MG63 (cell line): ENCODE measurements at places on chromosomes 2 and 18.

- DNase-seq: no peak
These were observed 5.4 kb downstream of the KHK start for GRCh38 chr2:27091746-27092695.

GRCh38 chr2:128599700-128600099 is 281.0 kb upstream of the HS6ST1 start:
- no peak for DNase-seq

- no peak for DNase-seq
These were observed 41.3 kb downstream of the ATF2 start for GRCh38 chr2:175126661-175127060.

- DNase-seq: no peak
These were observed 36.5 kb downstream of the KANSL3 start for GRCh38 chr2:96601382-96602292.

- no peak for DNase-seq
These were observed 49.6 kb upstream of the POU3F3 start for GRCh38 chr2:104804148-104804890.

- DNase-seq: no peak
These were observed 42.3 kb upstream of the STAT1 start for GRCh38 chr2:191056228-191056627.

GRCh38 chr2:238913931-238914647 is 66.2 kb downstream of the TWIST2 start:
- no peak for DNase-seq

- DNase-seq: no peak
These were observed 2.8 kb downstream of the KYNU start for GRCh38 chr2:142880279-142880678.

DNA sequence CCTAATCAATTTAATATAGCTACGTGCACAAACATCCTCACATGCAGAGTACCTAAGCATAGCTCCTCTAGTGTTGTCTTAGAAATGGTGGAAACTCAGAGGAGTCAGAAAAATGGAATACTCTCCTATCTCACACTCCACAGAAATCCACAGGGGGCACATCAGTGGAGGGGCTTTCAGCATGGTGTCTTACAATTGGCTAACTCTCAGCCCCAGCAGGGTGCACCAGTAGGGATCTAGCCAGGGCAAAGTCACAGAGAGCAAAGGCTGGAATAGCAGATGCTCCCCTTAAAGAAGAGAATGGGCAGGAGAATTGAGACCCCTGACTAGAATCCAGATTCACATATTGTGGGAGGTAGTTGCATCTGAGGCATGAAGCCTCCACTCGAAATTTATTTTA is 135.7 kb downstream of the MAIP1 start:
- no peak for DNase-seq

DNA sequence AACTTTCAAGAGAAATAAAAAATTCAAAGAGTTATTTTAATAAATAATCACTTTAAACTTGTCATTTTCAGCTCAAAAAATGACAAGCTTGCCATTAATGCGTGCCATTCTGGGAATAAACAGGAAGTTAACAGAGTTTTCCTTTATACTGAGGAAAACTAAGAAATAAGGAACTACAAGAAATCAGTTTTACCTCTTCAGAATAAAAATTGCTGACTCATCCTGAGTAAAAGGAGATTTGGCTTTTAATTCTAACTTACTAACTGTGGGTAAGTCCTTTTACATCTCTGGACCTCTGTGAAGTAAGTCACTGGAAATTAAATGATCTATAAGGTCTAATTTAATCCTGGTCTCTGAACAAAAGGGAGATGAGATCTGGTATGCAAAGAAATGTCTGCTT is 16.1 kb downstream of the CEBPZ start:
- no peak for DNase-seq

DNA sequence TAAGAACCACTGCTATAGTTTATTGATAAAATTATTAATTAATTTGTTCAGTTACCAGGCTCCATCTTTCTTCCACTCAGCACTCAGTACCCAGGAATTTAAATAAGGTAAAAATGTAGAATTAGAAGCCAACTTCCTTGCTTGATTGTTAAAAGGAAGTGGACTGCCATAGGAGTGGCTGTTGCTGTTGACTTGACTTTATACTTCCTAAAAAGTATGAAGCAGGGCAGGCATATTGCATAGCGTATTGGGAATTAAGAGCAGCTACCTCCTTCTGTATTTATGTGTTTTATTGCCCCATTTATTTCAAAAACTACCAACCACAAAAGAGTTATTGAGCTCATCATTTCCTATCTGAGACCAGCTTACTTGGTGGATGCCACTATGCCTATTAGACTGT is 27.9 kb downstream of the PSMD1 start:
- DNase-seq: no peak

- no peak for DNase-seq
These were observed 151.4 kb downstream of the DYSF start for GRCh38 chr2:71604726-71605120.

- peak; percentile 37 for DNase-seq
These were observed 857 bp upstream of the INHBB start for GRCh38 chr2:120344976-120345581.

DNA sequence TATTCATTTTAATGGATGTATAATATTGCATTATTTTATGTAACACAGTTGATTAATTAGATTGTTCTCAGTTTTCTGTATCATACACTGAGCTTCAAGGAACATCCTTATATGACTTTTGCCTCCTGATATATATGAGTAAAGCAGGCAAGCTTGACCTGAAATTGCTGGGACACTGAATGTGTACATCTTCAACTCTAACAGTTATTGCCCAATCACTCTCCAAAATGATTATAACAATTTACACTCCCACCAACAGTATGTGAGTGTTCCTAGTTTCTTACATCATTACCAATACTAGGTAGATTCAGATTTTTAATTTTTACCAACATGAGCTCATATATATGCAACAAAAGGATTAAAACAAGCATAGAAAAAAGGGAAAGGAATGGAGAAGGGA is 379.4 kb downstream of the SETBP1 start:
- DNase-seq: no peak

DNA sequence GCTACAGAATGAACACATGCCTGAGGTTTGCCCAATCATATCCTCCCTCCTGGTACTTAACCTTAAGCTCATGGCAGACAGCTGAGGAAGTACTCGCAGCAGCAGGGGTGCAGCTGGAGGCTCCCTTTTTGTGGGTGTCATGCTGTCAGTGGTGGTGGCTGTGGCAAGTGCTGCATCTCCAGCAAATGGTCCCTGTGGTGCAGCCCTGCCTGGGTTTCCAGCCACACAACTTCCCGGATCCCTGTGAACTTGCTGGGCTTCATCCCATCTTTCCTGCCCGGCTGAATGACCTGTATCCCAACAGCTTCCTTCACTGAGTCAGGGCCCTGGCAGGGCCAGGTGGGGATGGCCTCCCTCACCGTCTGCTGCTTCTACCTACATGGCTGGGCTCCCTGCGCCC is 5.0 kb downstream of the TMEM185B start:
- DNase-seq: no peak

DNA sequence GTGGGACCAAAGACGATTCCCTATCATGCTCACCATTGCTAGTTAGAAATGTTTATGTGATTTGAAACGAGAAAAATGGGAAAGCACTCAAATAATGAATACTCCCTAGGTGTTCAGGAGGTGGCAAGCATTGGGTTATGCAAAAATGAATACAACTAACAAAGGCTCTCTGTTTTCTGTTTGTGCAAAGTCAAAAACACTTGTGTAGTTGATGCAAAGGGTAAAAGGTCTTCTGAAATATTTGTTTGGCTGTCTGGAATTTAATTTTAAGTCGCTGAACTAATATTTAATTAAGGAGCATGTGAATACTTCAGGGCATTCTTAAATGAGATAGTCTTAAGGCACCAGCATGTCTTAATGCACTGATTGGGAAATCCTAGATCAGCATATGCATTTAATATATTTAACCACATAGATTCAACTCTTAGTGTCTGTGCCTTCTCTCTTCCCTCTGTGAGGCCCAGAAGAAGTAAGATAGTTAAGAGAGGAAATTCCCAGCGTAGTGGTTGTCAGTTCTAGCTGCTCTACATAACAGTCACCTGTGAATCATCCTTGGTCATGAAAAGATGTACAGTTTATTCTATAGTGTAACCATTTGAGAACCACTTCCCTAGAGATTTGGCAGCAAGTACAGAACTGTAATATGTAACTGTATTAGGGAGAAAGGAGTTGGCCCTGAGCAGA is 111.9 kb downstream of the EPC2 start:
- DNase-seq: no peak
